ENCODE measurements at places on chromosomes 12 and 14. TPM values are rescaled to one million over a fixed set of nuclear protein-coding genes. Genes with fewer than 3 reads are reported as not detected.

The MORN3 gene
- total RNA-seq, result 0.79 TPM

The EPYC gene
- not detected for total RNA-seq

The OR6C6 gene
- not detected for total RNA-seq

The OR11H7 gene
- total RNA-seq, result not detected

The LALBA gene
- not detected for total RNA-seq

The ADCY4 gene
- total RNA-seq, result 0.77 TPM

The CAPS2 gene
- 1.1 TPM for total RNA-seq

The SERPINA10 gene
- not detected for total RNA-seq

The TRPV4 gene
- 0.51 TPM for total RNA-seq

The MYO1H gene
- not detected for total RNA-seq

The TPI1 gene
- 1,306 TPM for total RNA-seq

All from bronchial epithelial cell (primary cell).